ENCODE measurements at places on chromosomes 3 and 15. TPM values are rescaled to one million over a fixed set of nuclear protein-coding genes. Genes with fewer than 3 reads are reported as not detected.

GRCh38 chr3:66350601-66351000, 129.8 kb downstream of the SLC25A26 start:
- no peak for DNase-seq

Gene SV2B
- total RNA-seq: not detected

GRCh38 chr3:143753006-143753405, 95.3 kb downstream of the SLC9A9 start:
- no peak for DNase-seq

DNA sequence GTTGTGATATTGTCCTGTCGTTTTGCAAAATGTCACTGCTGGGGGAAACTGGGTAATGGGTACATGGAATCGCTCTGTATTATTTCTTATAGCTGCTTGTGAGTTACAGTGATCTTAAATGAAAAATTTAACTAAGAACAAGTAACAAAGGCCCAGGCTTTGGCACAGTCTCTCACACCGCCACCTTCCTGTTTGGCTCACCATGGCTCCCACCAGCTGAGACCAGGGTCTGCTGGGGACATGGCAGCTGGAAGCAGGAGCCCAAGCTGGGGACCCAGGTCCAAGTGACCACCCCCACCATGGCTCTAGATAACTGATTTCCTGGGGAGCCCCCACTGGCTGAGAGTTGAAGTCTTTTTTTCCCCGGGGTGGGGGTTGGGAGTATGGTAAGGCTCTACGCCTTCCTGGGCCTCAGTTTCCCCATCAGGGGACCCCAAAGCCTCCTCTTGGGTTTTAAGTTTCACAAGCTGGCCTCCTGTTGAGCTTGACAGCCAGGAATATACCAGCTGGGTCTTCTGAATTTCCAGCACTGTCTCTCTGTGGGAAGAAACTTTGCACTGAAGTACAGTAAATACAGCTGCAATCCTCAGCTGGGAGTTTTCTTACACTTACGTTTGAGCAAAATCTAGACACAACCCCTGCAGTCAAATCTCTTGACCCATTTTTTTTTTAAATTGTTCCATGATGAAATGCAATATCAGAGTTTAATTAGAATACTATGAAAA, 26.1 kb downstream of the ABTB1 start:
- DNase-seq: peak; percentile 59

Gene TRAIP
- total RNA-seq: 2.7 TPM

- DNase-seq: no peak
These were observed 11.4 kb upstream of the CYP8B1 start for GRCh38 chr3:42887084-42887483.

DNA sequence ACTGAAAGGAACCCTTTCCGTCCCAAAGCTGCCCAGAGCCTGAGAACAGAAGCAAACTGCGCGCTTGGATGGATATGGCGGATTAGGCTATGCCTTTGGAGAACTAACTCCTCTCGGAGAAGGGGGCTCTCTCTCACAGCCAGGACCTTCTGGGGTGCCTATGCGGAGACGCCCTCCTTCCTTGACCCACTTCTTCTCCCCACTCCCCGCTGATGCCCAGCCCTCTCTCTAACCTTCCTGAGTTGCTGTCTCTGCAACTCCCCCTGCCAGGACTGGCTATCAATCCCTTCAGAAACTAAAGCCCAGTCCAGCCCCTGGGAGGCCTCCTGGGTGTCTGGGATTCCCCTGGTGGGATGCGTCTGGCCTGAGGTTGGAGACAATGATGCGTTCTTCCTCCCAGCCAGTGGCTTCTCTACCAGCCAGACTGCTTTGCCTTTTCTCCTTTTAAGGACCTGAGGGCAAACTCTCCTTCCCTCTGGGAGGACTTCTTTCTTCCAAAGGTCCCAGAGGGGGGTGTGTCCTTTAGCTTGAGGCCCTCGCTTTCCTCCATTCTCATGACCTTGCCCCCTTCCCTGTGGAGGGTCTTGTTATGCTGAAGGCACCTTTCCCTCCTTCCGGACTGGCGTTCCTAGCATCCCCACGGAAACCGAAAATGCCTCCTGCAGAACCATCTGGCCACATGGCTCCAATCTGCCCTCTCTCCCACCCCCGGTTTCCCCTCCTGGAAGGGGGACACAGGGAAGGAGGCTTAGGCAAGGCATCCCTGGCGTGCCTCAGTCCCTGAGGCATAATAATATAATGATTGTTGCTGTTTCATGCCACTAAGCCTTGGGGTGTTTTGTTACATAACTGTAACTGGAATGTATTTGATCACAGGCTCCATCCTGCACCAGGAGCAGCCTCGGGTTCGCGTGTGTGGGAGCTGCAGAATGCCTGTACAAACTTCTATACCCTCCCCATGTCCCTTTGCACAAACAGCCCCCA, 63.4 kb upstream of the C15orf39 start:
- DNase-seq: no peak

DNA sequence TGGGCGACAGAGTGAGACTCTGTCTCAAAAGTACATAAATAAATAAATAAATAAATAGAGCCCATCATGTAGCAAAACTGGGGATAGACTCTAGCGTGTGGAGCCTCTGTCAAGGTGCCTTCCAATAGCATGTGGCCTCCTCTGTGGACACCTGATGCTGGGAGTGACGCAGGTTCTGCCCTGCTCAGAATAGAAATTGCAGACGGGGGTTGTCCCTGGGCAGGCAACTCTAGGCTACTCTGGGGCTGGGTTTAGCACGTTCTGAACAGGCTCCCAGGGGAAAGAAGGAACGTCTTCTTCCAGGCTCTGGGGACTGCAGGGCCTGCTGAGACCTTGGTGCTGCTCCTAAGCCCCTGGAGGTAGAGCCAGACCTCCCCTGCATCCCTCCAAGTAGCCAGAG, 65.3 kb downstream of the EPHB3 start:
- DNase-seq: no peak

GRCh38 chr3:33428734-33429133, 11.5 kb downstream of the UBP1 start:
- DNase-seq: no peak

DNA sequence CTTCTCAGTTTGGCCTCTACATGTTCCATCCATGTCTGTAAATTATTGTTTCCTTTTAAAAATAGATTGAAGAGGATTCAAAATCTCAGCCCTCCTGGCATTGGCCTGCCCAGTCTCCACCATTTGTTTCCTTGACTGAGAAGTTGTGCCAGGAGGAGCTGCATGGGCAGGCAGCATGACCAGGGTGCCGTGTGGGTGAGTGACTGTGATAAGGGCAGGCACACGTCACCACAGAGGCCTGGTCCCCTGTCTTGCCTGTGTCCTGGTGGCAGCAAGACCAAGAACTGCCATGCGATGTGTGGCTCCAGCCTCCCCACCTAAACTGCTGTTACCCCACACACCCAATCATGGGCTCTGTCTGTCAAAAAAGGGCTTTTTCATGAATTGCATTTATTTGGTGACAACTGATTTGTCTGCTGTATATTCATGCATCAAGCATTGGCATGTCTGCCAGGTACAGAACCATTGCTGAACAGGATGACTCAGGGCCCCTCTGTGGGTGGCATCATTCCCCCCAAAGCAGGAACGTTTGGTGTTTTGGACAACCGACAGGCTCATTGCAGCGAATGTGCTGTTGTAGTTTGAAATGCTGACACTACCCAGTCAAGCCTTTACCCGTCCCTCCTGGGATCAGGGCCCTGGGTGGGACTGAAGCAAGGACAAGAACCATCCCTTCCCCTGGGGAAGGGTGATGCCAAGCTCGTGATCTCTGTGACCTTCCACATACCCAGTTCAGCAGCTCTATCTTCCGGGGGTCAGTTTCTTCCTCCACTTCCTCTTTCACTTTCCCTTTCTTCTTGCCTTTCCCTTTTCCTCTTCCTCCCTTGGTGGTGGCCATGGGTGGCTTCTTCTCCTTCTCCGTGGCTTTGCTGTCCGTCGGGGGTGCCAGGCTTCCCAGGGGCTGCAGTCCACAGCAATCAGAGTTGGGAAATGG, 51.6 kb downstream of the TRPM1 start:
- DNase-seq: no peak

Gene SNURF
- 19.5 TPM for total RNA-seq

GRCh38 chr3:43411429-43411828, 125.1 kb downstream of the SNRK start:
- DNase-seq: no peak

GRCh38 chr3:157156837-157157635, 2.9 kb downstream of the CCNL1 start:
- DNase-seq: no peak

DNA sequence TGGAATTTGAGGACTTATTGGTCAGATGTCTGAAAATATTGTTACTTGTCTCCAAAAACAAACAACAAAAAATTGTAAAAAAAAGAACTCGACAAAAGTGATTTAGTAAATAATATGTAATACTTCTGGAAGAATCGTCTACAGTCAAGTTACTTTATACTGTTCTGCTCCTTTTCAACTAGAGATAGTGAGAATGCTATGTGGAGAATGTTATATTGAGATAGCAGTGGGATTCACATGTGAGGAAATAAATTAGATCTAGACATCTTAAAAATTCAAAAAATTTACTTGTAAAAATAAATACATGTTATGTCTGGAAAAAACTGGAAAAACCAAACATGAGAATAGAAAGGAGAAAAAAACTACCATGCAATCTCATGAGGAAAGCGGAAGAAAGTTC, 64.9 kb downstream of the SGO1 start:
- no peak for DNase-seq

Gene GHSR
- not detected for total RNA-seq
